ENCODE measurements at places on chromosomes 5 and 9. TPM values are rescaled to one million over a fixed set of nuclear protein-coding genes. Genes with fewer than 3 reads are reported as not detected.
A peak's percentile ranks its signal among the peaks of the same experiment; 100 is the strongest.

The CDX1 gene
- total RNA-seq, result 0.36 TPM

The OR1L6 gene
- not detected for total RNA-seq

The MSMP gene
- not detected for total RNA-seq

The LCN9 gene
- not detected for total RNA-seq

The CARTPT gene
- not detected for total RNA-seq

The ZNF462 gene
- total RNA-seq, result 9.8 TPM

GRCh38 chr5:126280846-126281245 lies 142.4 kb upstream of the GRAMD2B start:
- peaks cover 4% of the 10 kb centered on the region for H3K27me3 ChIP-seq
- no peak overlapping the region for H3K27ac ChIP-seq
- H3K4me3 ChIP-seq, result no peak overlapping the region

DNA sequence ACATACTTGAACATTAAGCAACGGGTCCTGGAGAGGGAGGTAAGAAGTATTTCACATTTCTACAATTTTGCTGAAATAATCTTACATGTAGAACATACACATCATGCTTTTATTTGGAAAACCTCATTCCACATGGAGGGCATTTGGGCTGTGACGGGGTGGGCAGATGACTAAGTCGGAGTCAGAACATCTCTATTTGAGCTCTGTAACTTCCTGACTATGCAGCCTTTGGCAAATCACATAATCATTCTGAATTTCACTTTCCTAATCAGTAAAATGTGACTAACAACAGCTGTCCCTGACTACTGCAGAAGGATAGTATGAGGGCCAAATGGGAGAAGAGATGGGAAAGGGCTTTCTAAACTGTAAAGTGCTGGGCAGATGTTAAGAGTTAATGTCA lies 17.1 kb upstream of the IL6ST start:
- no peaks in the 10 kb centered on the region for H3K36me3 ChIP-seq
- no peaks in the 10 kb centered on the region for H3K27me3 ChIP-seq
- peak overlapping the region; percentile 83 for H3K27ac ChIP-seq
- peak; percentile 92 for DNase-seq
- peaks cover 16% of the 10 kb centered on the region for H3K4me1 ChIP-seq

- DNase-seq, result no peak
- H3K4me1 ChIP-seq, result no peaks in the 10 kb centered on the region
- H3K27me3 ChIP-seq, result no peaks in the 10 kb centered on the region
These were observed 47.0 kb downstream of the KIF24 start for GRCh38 chr9:34282096-34282495.

- no peaks in the 10 kb centered on the region for H3K27me3 ChIP-seq
- no peaks in the 10 kb centered on the region for H3K36me3 ChIP-seq
- H3K4me3 ChIP-seq, result peak overlapping the region; percentile 85
These were observed 454.6 kb downstream of the RAB3C start for GRCh38 chr5:59037453-59037852.

DNA sequence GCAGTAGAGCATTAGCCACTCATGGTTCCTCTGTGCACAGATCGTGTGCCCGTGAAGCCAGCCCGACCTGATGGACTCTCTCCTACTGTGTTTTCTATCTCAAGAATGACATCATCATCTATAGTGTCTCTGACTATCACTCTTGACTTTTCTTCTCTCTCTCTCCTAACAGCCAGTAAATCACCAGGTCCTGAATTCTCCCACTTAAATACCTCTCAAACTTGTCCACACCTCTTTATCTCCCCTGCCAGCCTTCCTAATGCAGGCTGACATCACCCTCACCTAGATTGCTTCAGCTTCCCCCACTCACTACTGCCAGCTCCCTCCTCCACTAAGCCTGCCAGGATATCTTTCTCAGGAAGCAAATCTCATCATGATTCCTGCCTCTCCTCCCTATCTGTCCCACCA lies 90.6 kb upstream of the MIER3 start:
- H3K27ac ChIP-seq, result no peak overlapping the region
- H3K4me3 ChIP-seq, result no peak overlapping the region
- H3K27me3 ChIP-seq, result no peaks in the 10 kb centered on the region
- H3K4me1 ChIP-seq, result no peaks in the 10 kb centered on the region
- H3K36me3 ChIP-seq, result no peaks in the 10 kb centered on the region

GRCh38 chr9:130265431-130266235 lies at the start of gene HMCN2:
Gene HMCN2 (plus strand): TSS chr9:130265760. CDS start chr9:130265879, 119 bp downstream.
- H3K36me3 ChIP-seq, result no peaks in the 10 kb centered on the region
- peaks cover 91% of the 10 kb centered on the region for H3K27me3 ChIP-seq

DNA sequence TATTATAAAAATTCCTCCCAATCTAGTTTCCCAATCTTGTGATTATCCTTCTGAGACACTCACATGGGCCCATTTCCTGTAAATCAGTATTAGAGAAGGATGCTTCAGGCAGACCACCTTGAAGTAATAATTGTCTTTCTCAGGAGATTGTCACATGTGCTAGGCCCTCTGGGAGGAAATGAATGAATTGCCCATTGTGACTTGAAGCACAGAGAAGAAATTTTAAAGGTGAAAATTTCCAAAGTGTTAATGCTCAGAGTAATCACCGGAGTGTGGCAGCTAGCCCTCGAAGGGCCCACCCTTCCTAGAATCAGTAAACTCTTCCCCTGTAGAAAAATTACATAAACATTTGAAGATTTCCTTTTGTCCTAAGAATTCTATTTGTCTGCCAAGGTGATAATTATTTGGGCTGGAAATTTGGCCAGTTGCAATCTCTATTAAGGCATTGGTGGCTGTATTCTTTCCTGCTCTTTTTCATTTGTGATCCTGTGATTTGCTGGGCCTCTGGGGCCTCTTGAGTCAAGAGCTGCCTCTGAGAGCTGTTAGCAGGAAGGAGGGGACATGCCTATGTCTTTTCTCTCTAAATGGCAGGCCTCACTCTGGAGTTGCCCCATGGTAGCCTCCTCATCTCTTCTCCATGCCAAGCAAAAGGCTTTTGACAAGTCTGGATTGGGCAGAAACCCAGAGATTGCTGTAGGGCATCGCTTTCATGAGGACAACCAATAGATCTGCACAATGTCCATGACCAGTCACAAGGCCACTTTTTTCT lies 371.5 kb upstream of the ACTBL2 start:
- H3K27ac ChIP-seq, result no peak overlapping the region
- no peak overlapping the region for H3K4me3 ChIP-seq
- H3K4me1 ChIP-seq, result no peaks in the 10 kb centered on the region
- H3K27me3 ChIP-seq, result no peaks in the 10 kb centered on the region
- no peaks in the 10 kb centered on the region for H3K36me3 ChIP-seq
- DNase-seq, result no peak

DNA sequence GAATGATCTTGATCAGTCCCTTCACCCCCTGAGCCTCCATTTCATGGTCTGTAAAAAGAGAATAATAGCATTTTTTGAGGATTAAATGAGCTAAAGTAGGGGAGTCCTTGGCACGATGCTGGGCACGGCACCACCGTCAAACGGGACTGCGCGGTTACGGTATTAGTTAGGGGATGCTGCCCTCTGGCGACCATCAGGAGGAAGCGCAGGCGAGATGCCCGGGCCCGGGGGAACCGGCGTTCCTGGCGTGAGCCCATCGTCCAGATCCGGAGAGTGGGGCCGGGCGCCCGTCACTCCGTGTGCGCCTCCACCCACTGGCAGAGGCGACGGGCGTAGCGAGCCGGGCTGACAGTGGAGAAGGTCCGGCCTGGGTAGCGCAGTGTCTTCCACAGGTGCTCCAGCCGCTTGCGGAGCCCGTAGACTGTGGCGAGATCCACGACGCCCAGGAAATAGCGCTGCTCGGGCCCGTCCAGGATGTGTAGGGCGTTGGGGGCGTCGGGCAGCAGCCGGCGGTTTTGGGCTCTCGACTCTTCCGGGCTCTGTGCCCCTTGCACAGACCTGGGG lies 4.8 kb upstream of the ST6GALNAC4 start:
- peaks cover 48% of the 10 kb centered on the region for H3K4me1 ChIP-seq
- H3K27ac ChIP-seq, result peak overlapping the region; percentile 35
- DNase-seq, result peak; percentile 96
- peak overlapping the region; percentile 63 for H3K4me3 ChIP-seq

GRCh38 chr5:53560506-53561191 lies at the start of gene NDUFS4:
Gene NDUFS4 (plus strand): TSS chr5:53560639. CDS start chr5:53560663, 24 bp downstream.
- DNase-seq, result peak; percentile 82
- H3K27me3 ChIP-seq, result peaks cover 2% of the 10 kb centered on the region
- peak within 1 kb of the TSS; percentile 85 for H3K27ac ChIP-seq
- H3K4me3 ChIP-seq, result peak within 1 kb of the TSS; percentile 88
- H3K36me3 ChIP-seq, result no peaks in the 10 kb centered on the region
- peaks cover 11% of the 10 kb centered on the region for H3K4me1 ChIP-seq

DNA sequence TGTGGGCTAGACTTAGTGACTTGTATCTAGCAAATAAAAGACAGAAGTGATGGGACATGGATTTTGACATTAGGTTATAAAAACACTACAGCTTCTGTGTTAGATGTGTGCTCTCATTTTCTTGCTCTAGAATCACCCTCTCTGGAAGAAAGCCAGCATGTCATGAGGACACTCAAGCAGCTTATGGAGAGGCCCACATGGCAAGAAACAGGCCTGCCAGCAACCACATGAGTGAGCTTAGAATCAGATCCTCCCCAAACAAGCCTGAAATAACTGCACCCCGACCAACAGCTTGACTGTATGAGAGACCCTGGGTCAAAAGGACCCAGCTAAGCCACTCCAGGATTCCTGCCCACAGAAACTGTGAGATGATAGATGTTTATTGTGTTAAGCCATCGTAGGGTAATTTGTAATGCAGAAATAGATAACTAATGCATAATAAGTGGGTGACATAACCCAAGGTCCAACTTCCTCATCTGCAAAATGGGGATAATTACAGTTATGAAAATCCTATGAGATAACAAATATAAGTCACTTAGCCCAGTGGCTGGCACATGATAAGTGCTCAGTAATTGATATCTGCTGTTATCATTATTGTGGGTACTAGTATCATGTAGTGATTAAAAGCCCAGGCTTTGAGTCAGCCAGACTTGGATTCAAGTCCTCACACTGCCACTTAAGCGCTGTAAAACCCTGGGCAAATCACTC lies 86.5 kb downstream of the KLHL3 start:
- H3K27me3 ChIP-seq, result no peaks in the 10 kb centered on the region
- no peak overlapping the region for H3K27ac ChIP-seq
- DNase-seq, result peak; percentile 67
- H3K4me3 ChIP-seq, result no peak overlapping the region

GRCh38 chr5:130316971-130317680 lies 412.9 kb downstream of the CHSY3 start:
- no peaks in the 10 kb centered on the region for H3K27me3 ChIP-seq
- H3K27ac ChIP-seq, result no peak overlapping the region
- no peak overlapping the region for H3K4me3 ChIP-seq
- H3K4me1 ChIP-seq, result no peaks in the 10 kb centered on the region
- H3K36me3 ChIP-seq, result no peaks in the 10 kb centered on the region

- DNase-seq, result no peak
- H3K27me3 ChIP-seq, result no peaks in the 10 kb centered on the region
- no peak overlapping the region for H3K4me3 ChIP-seq
- H3K36me3 ChIP-seq, result no peaks in the 10 kb centered on the region
- H3K4me1 ChIP-seq, result peaks cover 13% of the 10 kb centered on the region
These were observed 64.7 kb downstream of the RXRA start for GRCh38 chr9:134390947-134391318.

DNA sequence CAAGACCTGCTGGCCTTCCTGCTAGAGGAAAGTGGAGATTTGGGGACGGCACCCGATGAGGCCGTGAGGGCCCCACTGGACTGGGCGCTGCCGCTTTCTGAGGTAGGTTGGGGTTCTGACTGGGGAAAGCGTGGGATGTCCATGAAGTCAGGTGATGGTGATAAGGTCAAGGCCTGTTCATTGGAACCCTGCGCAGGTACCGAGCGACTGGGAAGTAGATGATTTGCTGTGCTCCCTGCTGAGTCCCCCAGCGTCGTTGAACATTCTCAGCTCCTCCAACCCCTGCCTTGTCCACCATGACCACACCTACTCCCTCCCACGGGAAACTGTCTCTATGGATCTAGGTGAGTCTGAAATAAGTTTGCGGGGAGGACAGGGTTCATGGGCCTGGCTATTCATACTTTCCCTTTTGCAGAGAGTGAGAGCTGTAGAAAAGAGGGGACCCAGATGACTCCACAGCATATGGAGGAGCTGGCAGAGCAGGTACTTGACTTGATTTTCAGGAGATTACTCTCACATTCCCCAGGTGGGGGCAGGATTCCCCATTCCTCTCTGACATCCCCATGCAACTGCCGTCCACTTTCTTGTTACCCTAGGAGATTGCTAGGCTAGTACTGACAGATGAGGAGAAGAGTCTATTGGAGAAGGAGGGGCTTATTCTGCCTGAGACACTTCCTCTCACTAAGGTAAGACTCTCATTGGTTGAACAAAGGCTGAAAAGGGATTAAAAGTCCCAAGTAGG lies 505 bp downstream of the CREB3 start:
- peak overlapping the region; percentile 87 for H3K27ac ChIP-seq
- peak overlapping the region; percentile 90 for H3K4me3 ChIP-seq
- H3K36me3 ChIP-seq, result peaks cover 39% of the 10 kb centered on the region
- no peaks in the 10 kb centered on the region for H3K27me3 ChIP-seq

- no peak overlapping the region for H3K27ac ChIP-seq
- H3K4me1 ChIP-seq, result peaks cover 39% of the 10 kb centered on the region
- no peak overlapping the region for H3K4me3 ChIP-seq
These were observed 127.4 kb upstream of the IFNE start for GRCh38 chr9:21609506-21609905.

DNA sequence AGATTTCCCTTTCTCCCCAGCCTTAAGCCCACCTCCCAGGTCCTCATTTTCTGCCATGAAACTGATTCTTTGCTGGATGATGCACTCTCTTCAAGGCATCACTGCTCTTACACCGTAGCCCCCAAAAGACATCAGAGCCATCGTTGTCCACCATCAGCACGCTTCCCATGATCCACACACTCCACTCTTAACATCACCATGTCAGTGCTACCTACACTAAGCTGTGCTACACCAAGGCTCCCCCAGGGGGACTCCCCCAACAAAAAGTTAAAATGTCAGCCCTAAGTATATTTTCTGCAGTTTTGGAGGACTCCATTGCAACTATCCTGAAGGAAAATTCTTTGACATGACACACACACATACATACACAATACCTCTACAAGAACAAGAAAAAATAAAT lies 34.1 kb upstream of the KIF2A start:
- H3K4me1 ChIP-seq, result no peaks in the 10 kb centered on the region
- H3K36me3 ChIP-seq, result no peaks in the 10 kb centered on the region
- no peak overlapping the region for H3K27ac ChIP-seq

- no peaks in the 10 kb centered on the region for H3K27me3 ChIP-seq
- H3K4me3 ChIP-seq, result no peak overlapping the region
- no peaks in the 10 kb centered on the region for H3K4me1 ChIP-seq
- DNase-seq, result no peak
These were observed 204.6 kb downstream of the RFX3 start for GRCh38 chr9:3321186-3321585.

DNA sequence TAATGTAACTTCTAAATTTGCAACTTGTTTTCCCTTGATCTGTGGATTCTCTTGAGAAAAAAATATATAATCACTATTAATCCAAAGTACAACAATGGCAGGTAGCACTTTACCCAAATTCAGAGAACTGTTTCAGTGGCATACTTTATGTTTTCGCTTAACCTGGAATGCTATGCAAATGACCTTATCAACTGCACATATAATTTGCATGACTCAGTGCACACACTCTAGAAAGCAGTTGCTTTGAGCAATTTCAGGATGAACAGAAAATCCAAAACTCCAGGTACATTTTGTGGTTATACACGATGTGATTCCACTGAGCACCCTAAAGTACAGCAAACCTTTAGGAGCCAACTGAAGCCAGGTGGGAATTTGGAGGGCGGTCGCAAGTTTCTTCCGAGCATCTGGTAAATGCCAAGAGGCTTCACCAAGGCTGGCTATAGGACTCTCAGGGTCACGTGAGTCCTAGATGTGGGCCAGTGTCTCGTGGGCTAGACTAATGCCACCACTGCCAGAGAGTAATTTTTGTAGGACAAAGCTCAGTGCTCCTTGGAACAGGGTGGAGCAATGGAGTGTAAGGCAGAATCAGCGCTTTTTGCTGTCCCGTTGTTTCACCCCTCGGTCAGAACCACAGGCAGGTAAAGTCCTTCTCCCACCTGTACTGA lies 37.3 kb downstream of the DMGDH start:
- H3K4me3 ChIP-seq, result no peak overlapping the region
- no peaks in the 10 kb centered on the region for H3K4me1 ChIP-seq
- H3K27ac ChIP-seq, result no peak overlapping the region
- no peaks in the 10 kb centered on the region for H3K36me3 ChIP-seq

All from osteoblast (primary cell).